ENCODE measurements at places on chromosomes 16 and 17.

- DNase-seq = peak; percentile 43
Observed at GRCh38 chr16:68105611-68106010, 20.4 kb downstream of the NFATC3 start.

- no peak for DNase-seq
Observed at GRCh38 chr16:88505405-88506082, 52.5 kb downstream of the ZFPM1 start.

DNA sequence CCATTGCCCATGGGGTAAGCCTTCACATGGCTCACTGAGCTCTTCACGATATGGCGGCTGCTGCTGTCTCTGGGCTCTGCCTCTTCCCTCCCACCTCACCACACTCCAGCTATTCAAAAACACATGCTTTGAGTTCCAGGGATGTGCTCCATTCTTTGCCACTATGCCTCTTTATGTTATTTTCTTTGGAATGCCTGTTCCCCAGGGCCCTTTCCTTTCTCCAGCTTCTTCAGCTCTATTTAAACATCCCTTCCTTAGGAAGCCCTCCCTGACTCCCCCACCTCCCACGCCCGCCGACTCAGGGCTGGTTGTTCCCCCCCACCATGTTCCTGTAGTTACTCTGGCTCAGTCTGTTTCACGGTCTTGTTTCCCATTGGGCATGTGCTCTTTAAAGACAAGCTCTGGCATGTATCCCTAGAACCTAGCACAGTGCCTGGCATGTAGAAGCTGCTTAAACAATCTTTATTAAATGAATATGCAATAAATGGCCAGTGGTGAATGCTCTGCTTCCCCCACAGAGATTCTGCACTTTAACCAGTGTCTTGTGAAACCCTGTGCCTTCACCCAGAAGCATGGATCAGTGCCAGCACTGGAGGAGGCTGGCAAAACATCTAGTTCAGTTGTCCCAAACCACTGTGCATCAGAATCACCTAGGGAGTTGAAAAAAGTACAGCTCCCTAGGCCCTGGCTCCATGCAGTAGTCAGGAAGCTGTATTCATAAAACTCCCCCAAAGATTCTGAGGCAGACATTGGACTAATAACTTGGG lies 6.9 kb downstream of the MYCBPAP start:
- peak; percentile 31 for DNase-seq

GRCh38 chr16:67917140-67917851 lies 14.4 kb downstream of the CTRL start:
- no peak for DNase-seq

DNA sequence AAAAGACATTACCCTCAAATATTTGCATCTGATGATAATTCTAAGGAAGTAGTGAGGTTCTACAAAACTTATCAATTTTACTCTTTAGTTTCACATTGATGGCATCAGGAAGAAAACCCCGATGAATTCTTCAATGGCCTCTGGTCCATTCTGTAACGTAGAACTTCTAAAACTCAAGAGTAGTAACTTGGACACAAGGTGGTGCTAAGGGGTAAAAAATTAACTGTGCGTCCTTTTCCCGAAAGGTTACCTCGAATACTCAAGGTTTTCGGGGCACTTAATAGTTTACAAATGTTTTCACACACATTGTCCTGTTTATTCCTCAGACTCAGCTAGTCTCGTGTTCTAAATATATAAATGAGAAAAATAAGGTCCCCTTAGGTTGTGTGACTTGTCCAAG lies 517.3 kb upstream of the ZFHX3 start:
- DNase-seq = no peak

DNA sequence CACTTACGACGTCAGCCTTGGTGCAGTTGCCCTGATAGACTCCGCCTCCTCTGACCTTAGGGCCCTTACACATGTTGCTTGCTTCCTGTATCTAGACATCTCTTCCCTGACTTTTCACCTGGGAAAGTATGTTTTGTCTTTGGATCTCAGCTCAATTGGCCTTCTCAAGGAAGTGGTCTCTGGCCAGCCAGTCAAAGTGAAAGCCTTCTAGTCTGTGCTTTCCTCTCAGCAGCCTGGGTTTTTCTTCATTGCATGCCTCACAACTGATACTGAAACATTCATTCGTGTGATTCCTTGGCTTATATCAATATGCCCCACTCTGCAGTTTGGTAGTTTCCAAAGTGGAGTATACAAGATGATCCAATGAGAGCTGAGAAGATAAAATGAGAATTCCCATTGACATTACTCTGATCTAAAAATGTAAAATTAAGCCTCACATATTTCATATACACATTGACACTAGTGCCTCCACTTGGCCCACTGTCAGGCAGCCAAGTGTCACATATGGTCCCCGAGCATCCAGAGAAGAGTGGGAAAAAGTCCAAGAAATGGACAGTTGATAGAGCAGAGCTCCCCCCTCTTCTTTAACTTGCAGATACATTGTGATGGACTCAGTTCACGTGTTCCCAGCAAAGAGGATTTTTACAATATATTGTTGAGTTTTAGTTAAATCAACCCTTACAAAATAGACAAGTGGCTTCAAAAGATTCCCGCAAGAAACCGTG lies 371.2 kb upstream of the ASIC2 start:
- DNase-seq = no peak

DNA sequence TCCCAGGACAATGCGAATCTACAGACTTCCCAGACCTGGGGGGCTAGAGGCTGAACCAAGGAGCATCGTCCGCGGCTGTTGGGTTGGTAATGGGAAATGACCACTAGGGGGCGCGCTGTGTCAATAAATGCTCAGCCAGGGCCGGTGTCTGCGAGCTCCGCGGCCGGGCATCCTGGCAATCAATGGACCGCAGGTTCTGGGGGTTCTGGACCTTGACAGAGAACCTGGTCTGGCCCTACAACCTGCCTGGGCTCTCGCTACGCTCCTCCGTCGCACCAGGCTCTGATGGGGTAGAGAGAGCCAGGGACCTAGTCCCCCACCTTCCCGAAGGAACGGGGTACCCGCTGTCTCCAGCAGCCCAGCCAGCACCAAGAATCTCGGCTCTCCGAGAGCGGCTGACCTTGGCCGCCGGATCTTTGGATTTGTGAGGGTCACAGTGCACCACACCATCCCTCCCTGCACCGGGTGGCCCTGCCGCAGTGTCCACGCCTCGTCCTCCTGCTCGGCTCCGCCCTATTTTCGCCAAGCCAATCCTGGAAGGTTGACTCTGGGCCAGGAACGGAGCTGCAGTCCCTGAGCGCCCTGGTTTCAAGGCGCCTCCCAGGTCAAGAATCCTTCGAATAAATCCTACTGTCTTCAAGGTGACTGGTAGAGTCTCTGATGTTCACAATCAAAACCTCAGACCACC lies 20.4 kb upstream of the BEAN1 start:
- peak; percentile 58 for DNase-seq

DNA sequence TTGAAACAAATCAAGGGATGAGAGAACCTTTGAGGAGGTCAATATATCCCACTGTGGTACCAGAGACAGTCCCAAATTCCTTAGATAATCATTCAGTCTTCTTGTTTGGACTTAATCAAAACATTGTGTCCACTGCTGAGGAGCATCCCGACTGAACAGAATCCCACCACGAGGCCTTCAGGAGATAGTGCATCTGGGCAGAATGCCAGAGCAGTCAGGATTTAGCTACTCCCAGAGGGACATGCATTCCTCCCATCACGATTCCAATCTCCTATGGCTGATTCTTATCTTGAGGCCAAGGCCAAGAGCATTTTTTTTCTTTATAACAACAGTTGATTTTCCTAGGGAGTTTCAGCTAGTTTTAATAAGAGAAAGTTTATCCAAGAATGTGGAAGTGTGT lies 87.4 kb upstream of the COX10 start:
- DNase-seq = no peak

DNA sequence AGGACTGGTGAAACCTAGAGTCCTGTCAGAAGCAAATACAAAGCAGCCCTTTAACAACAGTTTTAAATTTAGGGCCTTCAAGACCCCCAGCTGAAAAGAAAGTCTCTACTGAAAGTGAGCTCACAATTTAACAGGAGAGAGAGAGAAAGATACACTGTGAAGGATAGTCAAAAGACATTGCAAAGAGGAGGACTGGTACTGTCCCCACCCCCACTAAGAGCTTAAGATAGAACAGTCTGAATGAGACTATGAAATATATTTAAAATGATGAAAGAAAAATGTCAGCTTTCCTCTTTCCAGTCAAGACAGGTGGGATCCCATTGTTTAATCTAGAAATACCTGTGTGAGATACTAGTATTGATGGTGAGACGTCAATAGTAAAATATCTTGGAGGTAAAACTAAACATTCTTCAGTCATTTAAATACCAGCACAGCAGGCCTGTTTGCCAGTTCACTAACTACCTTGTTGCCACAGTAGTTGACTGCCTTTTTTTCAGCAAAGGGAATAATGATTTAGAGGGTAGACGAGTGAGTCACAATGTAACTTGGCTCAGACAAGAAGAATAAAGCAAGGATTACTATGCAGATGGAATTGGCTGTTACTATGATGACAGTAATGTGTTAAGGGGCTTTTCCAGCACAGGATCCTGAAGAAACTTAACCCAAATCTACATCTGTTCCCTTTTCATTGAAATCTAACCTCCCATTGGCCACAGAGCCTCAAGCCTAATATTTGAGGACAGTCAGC lies 47.2 kb upstream of the RASL10B start:
- DNase-seq = peak; percentile 84

Measured in iris pigment epithelial cell (primary cell).